ENCODE measurements at places on chromosomes 12 and 14.

DNA sequence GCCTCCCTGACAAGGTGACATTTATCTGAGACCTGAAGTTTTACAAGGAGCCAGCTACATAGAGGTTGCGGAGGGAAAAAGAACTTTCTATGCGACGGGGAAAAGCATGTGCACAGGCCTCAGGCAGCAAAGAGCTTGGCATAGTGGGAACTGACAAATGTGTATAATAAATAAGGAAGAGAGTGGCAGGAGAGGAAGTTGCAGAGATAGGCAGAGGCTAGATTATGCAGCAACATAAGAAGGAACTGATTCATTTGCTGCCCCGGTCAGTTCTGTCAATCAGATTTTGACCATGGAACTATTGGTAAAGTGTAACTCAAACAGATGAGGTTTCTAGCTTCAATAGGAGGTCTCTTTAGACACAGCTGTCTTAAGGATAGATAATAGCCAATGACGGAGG is 33.7 kb upstream of the RIC8B start:
- DNase-seq, result no peak

DNA sequence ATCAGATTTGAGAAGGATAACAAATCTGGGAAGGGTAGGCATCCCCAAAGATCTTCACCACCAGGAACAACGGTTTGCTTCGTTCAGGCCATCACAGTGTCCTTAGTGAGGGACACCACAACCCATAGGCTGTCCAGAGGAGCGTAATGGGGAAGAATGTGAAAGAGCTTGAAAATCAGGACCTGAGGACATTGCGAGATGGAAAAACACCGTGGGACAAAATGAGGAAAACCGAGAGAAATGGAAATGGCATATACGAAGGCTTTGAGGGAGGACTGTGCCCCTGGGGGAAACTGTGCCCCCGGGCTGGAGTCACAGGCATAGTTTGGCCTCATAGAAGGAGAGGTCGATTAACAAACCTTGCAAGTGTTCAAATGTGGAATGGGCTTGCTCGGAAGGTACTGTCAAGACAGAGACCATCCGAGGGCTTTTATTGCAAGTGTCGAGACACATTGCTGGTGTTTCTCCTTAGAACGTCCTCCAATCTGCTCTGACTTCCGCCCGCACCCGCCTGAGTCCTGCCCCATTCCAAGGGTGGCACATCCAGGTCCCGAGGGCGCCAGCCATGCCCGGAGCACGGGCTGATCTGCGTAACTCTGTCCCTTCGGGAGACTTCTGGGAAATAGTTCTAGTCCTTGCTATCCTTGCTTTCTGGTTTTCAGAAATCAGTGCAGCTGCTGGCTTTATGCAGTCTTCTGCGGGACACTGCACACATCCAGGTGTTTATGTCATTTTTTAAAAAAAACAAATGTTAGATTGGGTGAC is 885 bp upstream of the PALS1 start:
- peak; percentile 63 for DNase-seq

DNA sequence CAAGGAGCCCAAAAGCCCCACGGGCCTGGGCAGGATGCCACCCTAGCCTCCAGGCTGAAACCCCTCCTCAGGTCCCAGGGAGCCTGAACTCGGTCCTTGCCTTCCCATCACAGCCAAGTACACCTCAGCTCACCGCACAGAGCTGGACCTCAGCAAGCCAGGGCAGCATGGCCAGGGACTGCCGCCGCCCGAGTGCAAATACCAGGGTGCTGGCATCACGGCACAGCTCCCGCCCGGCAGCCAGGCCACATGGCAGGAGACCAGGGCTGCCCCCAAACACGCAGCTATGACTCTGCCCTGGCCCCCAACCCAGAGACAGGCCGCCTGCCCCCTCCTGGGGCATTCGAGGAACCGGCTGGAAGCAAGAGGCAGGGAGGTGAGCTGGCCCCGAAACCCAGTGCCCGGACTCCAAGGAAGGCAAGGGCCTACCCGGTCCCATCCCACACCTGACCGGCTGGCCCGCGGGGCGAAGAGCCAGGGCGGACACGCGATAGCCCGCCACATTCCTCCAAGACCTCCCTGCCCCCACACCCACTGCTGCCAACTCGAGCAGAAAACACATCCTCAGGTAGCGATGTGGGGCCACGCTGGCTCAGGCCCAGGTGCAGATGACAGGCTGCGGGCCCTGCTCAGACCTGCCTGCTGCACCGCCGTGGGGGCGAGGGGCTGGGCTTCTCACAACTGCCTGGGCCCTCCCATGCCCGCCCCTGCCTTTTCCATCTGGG is 2.7 kb downstream of the JAG2 start:
- no peak for DNase-seq

GRCh38 chr12:31585271-31585670 is 5.7 kb downstream of the DENND5B start:
- no peak for DNase-seq

- no peak for DNase-seq
Measured at GRCh38 chr14:27528328-27528727, 930.5 kb upstream of the NOVA1 start.

GRCh38 chr14:102097441-102098135 is 10.7 kb upstream of the HSP90AA1 start:
- no peak for DNase-seq
